DMS79 (cell line): ENCODE measurements at places on chromosomes 3 and 15.

DNA sequence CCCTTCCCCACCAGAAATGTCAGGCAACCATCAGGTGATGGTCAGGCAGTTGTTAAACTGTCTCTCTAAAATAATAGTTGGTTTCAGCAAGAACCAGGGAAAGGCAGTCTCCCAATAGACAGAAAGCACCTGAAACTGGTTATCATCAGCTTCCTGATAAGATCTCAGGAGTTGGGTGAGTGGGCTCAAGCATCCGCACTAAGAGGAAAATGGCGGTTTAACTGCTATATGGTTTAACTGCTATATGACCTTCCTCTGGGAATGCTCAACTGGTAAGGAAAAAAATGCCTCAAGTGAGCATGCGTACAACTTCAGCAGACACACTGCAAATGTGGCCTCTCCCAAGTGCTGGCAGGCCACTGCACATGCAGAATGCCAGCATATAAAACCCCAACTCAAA lies 240.8 kb upstream of the CMC1 start:
- no peak for DNase-seq

GRCh38 chr15:55774113-55774970 lies 31.4 kb upstream of the PRTG start:
- DNase-seq = no peak

DNA sequence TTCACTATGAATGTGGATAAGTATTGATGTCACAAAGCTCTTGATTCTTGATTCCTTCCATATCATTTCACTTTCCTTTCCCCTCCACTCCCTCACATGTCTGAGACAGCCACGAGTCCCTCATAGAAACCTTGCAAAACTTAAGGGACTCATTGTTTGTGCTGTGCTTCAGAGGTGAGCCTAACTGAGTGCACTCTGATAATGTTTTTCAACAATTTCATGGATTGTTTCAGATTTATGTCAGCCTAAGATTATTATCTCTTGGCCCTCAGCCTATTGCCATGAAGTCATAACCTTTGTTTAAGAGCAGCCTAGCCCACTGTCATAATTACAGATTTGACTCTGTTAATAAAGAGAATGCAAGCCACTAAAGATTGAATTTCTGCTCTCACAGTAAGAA lies 363.6 kb downstream of the MECOM start:
- no peak for DNase-seq

- no peak for DNase-seq
These were observed 10.6 kb downstream of the CLPX start for GRCh38 chr15:65174509-65174908.

DNA sequence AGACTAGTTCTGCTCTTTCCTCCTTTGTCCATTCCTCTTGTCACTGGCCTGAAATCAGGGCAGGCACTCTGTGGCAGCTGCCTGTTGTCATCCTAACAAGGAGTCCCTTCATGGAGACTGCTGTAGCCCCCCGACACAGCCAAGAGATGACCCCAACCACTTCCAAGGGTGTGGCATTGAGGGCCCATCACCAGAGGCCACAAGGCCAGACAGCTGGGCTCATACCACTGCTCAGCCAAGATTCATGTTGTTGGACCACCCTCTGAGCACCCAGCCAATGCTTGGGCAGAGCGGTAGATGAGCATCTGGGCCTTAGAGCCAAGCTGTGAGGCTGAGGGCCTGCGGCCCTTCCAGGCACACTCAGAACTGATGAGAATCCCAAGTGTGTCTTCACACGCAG lies 85.4 kb downstream of the EPHB1 start:
- DNase-seq = no peak

GRCh38 chr3:60622349-60622748 lies 628.9 kb downstream of the FHIT start:
- no peak for DNase-seq

DNA sequence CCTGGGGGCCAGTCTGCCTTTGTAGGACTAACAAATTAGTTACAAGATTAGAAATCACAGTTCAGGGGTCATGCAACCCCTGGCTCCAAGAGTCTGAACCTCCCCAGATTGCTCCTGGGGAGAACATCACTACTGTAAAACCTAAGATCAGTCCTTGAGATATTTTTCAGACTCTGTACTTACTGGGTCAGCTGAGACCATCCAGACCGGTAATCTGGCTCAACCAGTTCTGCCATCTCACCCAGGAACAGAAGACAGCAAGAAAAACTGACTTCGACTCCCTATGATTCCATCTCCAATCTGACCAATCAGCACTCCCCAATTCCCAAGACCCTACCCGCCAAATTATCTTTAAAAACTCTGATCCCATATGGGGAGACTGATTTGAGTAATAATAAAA lies 47.5 kb downstream of the NMD3 start:
- no peak for DNase-seq

- DNase-seq = no peak
These were observed 64.8 kb upstream of the ABHD2 start for GRCh38 chr15:89023311-89023961.

GRCh38 chr3:28575746-28576613 lies 227.4 kb upstream of the AZI2 start:
- DNase-seq = no peak

DNA sequence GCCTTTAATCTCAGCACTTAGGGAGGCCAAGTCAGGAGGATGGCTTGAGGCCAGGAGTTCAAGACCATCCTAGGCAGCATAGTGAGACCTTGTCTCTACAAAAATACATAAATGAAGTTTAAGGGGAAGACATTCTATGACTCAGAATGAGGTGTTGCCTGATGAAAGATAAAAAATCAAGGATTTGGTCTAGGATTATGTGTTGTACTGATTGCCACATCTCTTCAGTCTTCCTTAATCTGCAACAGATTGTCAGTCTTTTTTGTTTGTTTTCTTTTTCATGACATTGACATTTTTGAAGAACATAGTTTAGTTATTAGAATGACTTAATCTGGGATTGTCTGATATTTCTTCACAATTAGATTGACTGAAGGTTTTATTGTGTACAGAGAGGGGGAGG lies 26.3 kb upstream of the DPPA4 start:
- no peak for DNase-seq

- no peak for DNase-seq
These were observed 36.6 kb downstream of the FAN1 start for GRCh38 chr15:30940359-30940758.

- no peak for DNase-seq
These were observed 51.5 kb downstream of the SST start for GRCh38 chr3:187618722-187619121.

DNA sequence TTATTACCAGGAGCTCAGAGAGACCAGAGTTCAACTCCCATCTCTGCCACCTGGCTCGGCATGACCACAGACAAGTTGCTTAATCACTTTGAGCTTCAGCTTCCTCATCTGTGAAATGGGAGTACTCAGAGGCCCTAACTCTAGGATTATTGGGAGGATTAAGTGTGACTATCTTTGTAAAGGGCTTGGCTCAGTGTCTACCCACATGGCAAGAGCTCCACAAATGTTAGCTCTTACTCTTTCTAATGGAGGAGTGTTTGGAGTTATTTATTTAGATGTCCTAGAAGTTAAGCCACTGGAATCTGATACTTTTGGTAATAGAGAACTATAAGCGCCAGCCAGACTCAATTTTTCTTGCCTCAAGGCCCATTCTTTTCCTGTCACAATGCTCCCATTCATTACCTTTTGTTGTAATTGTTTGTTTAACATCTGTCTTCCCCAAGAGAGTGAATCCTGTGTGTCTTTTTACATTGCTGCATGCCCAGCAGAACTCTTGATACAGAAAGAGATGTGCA lies 12.3 kb upstream of the LMCD1 start:
- DNase-seq = no peak

GRCh38 chr15:36024031-36024688 lies 478.2 kb upstream of the DPH6 start:
- DNase-seq = no peak

DNA sequence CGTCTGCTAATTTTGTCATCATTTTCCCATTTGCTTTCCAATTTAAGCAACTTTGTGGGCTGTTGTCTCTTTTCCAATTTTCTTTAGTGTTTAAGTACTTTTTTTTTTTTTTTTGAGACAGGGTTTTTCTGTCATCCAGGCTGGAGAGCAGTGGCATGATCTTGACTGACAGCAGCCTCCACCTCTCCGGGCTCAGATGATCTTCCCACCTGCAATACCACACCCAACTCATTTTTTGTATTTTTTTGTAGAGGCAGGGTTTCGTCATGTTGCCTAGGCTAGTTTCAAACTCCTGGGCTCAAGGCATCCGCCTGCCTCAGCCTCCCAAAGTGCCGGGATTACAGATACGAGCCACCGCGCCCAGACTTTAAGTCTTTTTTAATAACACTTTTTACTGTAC lies 26.2 kb upstream of the EIF4A2 start:
- DNase-seq = no peak

GRCh38 chr15:53786401-53786800 lies 26.9 kb upstream of the WDR72 start:
- DNase-seq = no peak

DNA sequence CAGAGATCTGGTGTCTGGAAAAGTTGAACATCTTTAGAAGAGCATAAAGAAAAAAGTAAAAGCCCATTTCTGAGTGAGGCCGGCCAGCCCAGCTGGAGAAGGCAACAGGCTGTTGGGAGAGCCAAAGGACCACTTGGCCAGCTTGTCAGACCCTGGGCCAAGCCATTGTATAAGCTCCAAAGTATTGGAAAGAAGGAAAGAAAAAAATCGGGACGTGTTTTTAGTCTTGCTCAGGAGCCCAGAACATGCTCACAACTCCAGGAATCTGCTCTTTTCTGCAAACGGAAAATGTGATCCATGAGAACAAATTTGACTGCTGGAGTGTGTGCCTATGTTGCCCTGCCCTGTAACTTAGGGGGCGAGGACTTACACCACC lies 10.4 kb upstream of the CLPX start:
- DNase-seq = no peak

- no peak for DNase-seq
These were observed 10.8 kb downstream of the PLXND1 start for GRCh38 chr3:129595544-129596193.

DNA sequence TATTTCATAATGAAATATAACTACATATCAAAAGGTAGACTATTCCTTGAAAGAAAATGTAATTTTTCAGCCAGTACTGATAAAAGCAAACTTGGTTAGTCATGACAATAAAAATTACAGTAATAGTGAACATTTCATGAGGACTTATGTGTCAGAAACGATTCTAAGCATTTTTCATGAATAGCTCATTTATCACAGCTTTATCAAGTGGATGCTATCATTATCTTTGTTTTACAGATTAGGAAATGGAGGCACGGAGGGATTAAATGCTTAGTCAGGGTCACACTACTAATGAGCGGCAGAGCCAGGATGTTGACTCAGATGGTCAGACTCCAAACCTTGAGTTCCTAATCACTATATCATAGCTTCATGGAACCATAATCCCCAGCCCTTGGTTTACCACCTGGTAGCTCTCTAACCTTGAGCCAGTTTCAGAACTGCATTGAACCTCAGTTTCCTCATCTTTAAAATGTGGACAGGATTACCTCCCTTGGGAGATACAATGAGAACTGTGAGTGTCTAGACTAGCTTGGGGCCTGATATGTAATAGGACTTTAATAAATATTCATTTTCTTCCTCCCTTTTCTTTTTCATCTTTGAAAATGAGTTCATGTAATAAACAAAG lies 85.4 kb downstream of the TNIK start:
- DNase-seq = no peak

GRCh38 chr15:70856884-70857561 lies 3.1 kb upstream of the LARP6 start:
- DNase-seq = no peak

GRCh38 chr3:119437691-119438258 lies 25.6 kb downstream of the TMEM39A start:
- DNase-seq = no peak

DNA sequence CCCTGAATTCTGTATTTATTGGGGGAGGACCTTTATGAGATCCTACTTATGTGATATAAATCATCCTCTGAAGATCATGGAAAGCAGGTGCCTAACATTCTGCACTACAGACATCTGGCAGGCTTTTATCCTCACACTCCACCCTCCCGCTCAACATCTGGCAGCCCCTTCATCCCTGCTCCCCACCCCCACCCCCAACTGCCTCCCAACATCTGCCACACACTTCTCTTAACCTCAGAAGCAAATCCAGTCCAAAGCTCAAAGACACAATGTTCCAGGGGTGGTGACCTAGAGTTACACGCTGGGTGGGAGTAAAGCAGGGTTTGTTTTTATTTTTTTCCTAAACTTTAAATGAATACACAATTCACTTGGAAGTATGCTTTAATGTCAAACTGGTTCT lies 184.5 kb upstream of the ATP11B start:
- DNase-seq = no peak

DNA sequence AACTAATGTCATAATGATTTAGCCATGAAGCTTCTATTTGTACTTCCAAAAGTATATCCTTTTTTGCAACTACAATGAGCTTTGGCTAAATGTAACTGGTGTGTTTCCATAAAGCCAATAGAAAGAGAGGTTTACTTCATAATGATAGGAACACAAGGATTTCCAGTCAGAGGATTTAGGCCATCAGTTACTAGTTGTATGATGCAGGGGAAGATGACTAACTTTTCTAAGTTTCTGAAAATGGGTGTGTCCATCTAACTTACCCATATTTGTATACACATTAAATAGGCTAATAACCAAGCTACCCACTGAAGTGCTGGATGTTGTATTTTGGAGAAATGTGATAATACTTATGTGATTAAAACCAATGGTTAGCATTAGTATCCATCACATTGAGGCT lies 55.7 kb downstream of the SLC4A7 start:
- DNase-seq = no peak

GRCh38 chr3:132517311-132517710 lies 79.8 kb upstream of the ACKR4 start:
- DNase-seq = no peak

GRCh38 chr3:169848741-169849140 lies 21.0 kb downstream of the LRRC31 start:
- no peak for DNase-seq

DNA sequence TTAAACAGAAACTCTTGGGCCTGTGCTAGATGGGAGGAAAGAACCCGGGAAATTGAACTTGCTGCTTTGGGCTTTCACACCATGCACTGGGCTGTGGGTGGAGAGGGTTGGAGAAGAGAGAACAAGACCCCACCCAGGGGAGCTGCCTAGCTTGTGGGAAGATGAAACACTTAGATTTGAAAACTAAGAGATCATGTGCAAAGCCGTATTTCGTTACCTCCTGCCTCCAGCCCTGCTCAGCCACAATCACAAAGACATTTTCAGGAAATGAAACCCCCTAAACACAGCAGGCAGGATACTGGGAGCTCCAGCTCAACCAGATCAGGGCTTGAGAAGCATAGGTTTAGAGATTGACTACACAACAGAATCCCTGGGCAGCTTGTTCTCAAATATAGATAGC lies 183.0 kb upstream of the C2CD4B start:
- no peak for DNase-seq
